NCI-H446 (cell line): ENCODE measurements at places on chromosomes 5 and 9.

- no peak for DNase-seq
These were observed 385.6 kb downstream of the MLLT3 start for GRCh38 chr9:20236676-20237075.

- DNase-seq: no peak
These were observed 38.6 kb downstream of the SAXO1 start for GRCh38 chr9:18994263-18994916.

DNA sequence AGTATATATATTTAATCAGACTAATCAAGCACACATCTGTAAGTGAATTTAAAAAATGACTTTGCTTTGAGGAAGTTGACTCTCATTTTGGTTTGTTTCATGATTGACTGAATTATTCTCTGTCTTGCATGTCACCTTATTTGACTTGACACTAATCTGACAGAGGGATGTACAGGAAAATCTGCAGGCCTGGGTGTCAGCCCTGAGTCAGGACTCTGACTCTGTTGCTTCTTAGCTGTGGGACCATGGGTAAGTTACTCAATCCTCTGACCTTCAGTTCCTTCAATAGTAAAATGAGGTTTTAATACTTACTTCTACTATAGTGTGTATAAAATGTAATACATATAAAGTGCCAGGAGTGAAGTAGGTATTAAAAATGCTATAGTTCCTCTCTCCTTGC lies 415.9 kb downstream of the ARHGEF28 start:
- no peak for DNase-seq

DNA sequence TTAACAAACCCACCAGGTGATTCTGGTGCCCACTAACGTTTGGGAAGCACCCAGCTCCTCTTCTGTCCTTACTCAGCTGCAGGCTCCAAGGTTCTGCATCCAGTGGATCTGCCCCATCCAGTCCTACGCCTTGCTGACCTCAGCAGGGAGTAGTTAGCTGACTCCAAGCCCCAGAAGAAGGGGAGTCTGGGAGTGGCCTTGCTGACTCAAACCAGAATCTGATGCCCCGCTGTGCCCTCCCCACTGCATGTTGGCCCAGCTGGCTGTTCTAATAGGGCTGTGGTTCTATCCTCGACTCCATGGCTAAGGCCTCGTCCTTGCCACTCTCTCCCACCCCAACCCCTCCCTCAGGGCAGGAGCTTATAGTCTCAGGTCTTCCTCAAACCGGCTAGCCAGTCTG lies 136.3 kb downstream of the TTLL11 start:
- DNase-seq: no peak

- DNase-seq: no peak
These were observed 65.2 kb upstream of the RNF130 start for GRCh38 chr5:180136630-180137381.

DNA sequence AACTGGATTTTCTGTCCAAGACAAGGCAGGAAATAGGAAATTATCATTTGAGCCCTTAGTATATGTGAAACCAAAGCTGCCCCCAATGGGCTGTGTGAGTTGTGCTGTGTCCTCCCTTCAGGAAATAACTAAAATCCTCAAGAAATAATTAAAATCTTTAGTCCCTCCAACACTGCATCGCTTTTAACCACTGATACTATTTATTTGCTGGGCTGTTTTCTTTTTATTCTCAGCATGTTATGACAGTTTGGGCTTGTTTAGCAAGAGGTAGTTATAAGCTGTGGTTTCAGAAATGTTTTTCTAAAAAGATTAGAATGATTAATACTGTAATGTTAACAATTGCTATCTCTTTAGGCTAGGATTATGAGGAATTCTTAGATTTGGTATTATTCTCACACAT lies 187.0 kb upstream of the KCNN2 start:
- no peak for DNase-seq

DNA sequence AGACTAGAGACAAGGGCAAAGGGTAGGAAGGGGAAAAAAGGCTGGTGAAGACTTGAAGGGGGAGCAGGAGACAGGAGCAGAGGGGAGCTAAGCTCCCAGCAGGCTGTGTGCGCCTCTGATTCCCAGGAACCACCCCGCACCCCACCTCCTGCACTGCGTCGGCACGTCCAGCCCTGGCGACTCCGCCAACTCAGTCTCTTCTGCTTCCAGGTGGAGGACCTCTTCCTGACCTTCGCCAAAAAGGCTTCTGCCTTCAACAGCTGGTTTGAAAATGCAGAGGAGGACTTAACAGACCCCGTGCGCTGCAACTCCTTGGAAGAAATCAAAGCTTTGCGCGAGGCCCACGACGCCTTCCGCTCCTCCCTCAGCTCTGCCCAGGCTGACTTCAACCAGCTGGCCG lies 30.5 kb downstream of the DYNC2I2 start:
- no peak for DNase-seq

- no peak for DNase-seq
These were observed 8.6 kb upstream of the PRRX2 start for GRCh38 chr9:129656795-129657390.

DNA sequence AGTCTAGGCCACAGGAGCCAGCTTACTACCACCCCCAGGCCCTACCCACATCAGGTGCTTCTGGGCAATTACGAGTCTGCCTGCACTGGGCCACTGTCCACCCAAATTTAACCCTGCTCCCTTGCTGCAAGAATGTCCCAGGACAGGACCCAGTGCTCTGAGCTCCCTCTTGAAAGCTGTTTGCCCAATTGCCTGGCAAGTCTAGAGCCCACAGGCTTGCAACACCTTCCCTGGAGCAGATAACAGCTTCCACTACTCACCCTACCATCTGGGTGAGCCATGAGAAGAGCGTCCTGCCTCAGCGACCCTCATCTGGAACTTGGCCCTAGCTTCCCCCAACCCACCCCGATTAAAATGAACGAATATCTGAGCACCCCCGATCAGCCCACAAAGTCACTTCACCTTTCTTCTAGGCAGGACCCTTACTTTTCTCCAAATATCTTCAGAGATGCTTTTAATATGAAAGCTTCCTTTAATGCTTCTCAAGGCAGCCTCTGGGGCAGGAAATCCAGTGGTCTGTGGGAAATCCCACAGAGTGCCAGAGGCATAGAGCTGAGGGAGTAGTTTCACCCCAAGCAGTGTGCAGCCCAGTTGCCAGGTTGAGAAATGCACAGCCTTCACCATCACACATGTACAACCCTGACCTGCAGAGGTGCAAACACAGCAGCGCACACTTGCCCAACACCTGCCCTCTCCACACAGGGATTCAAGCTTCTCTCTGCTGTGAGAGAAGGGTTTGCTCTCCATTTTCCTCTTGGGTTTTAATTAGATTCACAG lies 10.6 kb downstream of the ACSL6 start:
- no peak for DNase-seq

GRCh38 chr5:35488791-35489190 lies 128.9 kb upstream of the SPEF2 start:
- no peak for DNase-seq

DNA sequence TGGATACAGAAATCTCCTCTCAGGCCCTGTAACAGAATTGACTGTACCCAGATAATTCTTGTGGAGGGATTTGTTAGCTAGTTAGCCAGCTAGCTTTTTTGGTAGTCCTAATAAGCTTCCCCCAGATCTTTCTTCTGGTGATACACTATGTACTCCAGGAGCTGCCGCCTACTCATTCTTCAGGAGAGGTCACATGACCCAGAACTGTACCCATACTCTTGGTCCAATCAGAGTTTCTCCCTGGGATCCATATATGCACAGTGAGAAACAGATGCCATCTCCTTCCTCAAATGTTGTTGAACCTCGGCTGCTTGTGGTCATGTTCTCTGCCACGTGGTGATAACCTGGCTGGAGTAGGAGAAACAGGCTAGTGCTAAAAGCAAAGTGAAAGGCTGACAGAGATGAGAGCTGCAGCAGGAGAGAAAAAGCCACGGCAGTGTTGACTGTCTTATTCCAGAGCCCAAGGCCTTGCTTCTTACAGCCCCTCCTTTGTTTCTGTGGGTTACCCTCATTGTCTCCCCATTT lies 123.0 kb upstream of the RFX3 start:
- DNase-seq: no peak

- DNase-seq: no peak
These were observed 94.0 kb downstream of the SPATA31D1 start for GRCh38 chr9:82082563-82082962.

DNA sequence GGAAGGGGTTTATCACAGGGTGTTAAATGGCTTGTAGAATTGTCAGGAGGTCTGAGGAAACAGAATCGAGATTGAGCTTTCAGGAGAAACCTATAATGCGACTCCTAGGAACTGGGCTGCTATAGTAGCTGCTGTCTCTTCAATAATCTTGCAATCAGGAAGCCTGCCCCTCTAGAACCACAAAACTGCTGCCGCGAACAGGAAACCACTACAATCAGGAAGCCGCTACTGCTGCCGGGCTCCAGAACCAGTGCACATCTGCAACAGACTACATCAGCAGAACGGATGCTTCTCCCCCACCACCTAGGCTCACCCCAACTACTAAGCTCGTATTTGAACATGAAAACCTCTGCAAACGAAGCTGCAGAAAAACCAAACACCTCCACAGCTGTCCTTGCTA lies 31.6 kb downstream of the TNFSF8 start:
- no peak for DNase-seq

DNA sequence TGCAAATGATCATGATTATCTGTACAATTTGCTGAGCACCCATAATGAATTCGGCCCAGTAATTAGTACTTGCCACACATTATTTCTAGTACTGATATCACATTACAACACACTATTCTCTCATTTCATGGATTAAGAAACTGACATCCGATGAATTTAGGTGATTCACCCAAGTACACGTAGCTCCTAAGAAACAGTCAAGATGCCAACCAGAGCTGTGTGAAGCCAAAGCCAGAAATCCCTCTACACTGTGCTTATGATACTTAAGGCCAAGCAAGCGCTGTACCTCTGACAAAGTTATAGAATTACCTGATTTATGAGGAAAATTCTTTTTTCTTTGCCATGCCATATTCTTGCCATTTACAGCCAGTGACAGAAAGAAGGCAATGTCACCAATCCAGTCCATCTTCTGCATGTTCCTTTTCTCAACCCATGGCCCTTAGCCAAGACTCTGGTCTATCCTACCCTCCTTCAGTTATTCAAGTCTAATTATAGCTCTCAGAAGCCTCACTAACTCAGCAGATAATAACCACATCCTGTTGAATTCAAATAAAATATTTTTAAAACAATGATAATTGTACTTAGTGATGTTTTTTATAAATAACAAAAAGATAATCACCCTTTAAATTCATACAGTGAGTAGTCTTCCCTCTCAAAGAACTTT lies 74.3 kb upstream of the PTGER4 start:
- no peak for DNase-seq

- DNase-seq: no peak
These were observed 485.4 kb downstream of the TLR4 start for GRCh38 chr9:118189615-118190014.

- no peak for DNase-seq
These were observed 2.3 kb downstream of the CLTA start for GRCh38 chr9:36193023-36193422.

DNA sequence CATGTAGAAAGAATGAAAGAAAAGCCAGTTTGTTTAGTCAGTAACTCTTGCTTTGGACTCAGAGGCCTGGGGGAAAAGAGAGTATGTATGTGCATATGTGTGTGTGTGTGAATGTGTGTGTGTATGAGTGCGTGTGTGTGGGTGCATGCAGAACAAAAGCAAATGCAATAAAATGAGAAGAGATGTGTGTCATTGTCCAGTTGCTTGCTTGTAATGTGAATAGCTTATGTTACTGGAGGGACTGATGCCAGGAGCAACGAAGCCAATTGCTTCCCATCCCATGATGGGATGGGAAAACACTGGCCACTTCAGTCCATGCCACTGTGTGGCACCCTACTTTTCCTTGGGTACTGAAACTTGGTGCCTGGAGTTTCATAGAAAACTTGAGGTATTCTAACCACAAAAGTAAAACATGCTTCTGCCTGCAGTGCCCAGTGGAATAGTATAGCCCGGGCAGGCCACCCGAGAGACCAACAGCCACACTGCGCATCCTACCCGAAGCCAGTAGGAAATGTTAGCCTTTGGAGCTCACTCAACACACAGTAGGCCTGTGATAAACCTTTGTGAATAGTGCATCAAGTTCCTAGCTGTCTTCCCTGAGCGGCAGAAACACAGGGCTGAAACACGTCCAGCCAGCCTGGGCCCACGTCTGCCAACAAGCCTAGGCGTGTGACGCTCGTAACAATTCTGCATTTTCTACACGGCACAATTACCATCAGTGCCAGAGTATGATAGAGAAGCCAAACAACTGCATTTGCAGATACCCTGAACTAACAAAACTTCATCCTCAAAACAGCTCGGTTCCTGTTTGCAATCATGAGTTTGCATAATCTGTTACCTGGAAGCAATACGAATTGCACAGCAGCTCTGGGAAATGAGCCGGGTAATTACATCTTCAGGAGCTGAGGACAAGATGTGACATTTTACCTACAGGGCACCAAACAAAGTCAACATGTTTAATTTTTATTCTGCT lies 198.1 kb downstream of the SYK start:
- DNase-seq: no peak
